ENCODE measurements at places on chromosomes 1 and 21. TPM values are rescaled to one million over a fixed set of nuclear protein-coding genes. Genes with fewer than 3 reads are reported as not detected.

Gene PLA2G2A
- polyA plus RNA-seq: 12.7 TPM

Gene FCRLA
- not detected for polyA plus RNA-seq

Gene GPR137B
- 2.9 TPM for polyA plus RNA-seq

Gene GUCA2B
- polyA plus RNA-seq: 13.1 TPM

Gene NADK
- polyA plus RNA-seq: 45.9 TPM

Data from stomach (tissue), 19 donors.